ENCODE measurements at places on chromosomes 16 and 17.

GRCh38 chr17:81498953-81499600 lies 13.5 kb downstream of the ACTG1 start:
- DNase-seq, result no peak

- peak; percentile 96 for DNase-seq
These were observed at the start of the genes PRMT7 and SLC7A6OS for GRCh38 chr16:68310774-68311511. Gene PRMT7, plus strand, starts transcription at chr16:68311019. Its CDS starts 4,961 bp downstream, at chr16:68315980. Gene SLC7A6OS, minus strand, starts transcription at chr16:68310946. Its CDS starts 20 bp downstream, at chr16:68310926.

- no peak for DNase-seq
These were observed 30.6 kb downstream of the OSBPL7 start for GRCh38 chr17:47791025-47791424.

GRCh38 chr17:16478649-16479048 lies 13.3 kb downstream of the LRRC75A start:
- no peak for DNase-seq

DNA sequence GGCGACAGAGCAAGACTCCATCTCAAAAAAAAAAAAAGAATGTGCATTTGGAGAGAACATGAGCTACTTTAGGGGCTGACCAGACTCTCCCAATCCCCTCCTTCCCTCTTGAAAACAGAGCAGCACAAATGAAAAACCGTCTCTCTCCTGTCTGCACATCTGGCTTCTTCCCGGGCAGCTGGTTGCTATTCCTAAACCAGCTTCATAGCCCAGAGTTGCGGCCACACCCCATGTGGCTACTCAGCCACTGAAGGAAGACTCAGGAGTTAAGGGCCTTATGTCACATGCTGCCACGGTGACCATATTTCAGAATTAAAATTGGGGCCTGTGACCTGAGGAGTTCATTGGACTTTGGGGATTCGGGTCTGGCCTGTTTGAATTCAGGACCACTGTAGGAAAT lies 48.3 kb downstream of the KATNIP start:
- DNase-seq, result no peak

GRCh38 chr17:74604761-74605160 lies 12.7 kb upstream of the CD300LD start:
- DNase-seq, result no peak

DNA sequence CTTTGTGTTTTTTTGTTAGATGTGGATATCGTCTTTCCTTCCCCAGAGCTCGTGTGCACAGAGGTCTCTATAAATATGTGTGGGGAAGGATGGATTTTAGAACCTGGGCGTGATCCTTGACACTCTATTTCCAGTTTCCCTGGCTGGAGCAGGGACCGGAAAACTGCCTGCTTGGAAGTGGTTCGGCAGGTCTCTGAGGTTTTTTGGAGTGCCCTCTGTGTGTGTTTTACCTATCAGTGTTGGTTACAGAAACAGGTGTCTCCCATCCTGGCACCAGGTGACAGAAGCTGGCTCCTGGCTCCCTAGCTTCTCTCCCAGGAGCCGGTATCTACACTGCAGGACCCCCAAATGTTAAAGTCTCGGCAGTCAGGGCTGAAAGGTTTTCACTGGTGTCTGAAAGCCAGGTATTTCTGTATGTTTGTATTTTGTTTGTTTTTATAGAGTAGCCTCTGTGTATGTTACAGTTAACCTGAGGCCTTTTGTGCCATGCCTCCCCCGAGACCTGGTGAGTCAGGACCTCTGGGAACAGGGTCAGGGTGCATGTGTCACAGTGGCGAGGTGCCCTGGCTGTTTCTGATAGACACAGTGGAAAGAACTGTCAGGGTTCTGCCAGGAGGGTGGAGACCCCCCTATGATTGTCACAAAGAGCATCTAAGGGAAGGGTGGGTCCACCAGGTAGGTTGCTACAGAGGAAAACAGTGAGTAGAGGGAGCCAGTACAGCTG lies 31.3 kb downstream of the ZC3H18 start:
- no peak for DNase-seq

GRCh38 chr17:16301963-16302855 lies 51.1 kb downstream of the CENPV start:
- DNase-seq, result no peak

DNA sequence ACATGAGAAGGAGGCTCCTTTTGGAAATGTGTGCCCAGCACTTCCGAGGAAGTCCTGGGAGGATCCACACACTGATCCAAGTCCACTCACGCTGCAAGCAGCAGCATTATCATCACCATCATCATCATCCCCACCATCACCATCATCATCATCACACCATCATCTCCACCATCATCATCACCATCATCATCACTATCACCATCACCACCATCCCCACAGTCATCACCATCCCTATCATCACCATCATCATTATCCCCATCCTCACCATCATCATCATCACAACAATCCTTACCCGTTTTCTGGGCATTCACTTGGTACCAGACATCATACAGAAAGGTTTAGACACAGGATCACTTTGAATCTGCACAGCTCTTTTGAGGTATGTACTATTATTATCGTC lies 47.8 kb upstream of the ACSF3 start:
- no peak for DNase-seq

DNA sequence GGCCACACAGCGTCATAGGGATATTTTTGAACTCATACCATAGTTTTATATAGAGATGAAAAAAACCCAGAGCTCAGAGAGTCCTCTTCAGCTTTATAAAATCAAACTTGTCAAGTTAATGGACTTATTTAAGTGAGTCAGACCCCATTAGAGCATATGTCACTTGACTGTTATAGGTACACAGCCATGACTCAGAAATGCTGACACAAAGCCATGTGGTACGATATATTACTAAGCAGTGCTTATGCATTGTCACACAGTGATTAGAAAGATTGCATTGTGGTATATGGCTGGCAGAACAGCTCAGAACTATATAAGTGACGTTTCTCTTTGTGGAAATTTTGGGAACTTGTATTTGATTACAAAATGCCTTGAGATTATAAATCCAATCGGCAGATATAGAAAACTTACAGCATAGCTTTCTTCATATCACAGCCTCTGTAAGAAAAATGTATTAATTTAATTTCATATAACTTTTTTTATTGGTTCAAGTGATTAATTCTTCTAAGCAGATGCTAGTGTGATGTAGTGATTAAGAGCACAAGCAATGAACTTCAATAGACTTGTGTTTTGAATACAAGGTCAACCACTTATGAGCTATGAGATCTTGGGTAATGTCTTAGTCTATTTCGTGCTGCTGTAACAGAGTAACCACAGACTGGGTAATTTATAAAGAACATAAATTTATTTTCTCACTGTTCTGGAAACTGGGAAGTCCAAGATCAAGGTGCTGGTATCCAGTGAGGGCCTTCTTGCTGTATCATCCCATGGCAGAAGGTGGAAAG lies 25.8 kb upstream of the GINS3 start:
- DNase-seq, result no peak

DNA sequence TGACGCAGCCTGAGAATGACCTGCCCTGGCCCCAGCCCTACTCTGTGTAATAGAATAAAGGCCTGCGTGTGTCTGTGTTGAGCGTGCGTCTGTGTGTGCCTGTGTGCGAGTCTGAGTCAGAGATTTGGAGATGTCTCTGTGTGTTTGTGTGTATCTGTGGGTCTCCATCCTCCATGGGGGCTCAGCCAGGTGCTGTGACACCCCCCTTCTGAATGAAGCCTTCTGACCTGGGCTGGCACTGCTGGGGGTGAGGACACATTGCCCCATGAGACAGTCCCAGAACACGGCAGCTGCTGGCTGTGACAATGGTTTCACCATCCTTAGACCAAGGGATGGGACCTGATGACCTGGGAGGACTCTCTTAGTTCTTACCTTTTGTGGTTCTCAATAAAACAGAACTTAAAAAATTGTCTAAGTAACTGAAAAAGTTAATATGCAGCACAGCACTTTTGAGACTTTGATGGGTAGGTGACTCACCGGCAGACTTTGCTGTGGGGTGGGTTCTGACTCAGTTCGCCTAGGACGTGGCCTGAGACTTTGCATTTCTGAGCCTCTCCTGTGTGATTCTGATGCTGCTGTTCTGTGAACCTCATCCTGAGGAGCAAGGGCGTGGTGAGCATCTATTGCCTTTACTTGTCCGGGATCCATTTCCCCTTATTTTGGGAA lies 5.7 kb downstream of the LAT start:
- no peak for DNase-seq

DNA sequence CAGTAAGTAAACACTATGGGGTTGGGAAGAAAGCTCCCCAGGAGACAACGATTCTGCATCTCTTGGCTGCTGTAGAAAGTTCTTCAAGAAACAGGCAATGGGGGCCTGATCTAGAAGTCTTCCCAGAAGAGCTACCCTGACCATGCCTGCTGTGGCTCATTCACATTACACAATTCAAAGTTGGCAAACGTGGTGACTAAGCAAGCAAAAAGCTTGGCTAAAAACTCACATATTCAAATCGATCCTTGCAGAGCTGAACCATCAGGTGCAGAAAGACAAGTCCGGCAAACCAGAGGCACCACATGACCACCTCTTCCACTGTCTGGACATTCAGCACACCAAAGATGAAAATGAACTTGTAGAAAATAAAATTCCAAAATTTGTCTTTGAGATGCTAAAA lies 16.1 kb downstream of the AMFR start:
- DNase-seq, result no peak

DNA sequence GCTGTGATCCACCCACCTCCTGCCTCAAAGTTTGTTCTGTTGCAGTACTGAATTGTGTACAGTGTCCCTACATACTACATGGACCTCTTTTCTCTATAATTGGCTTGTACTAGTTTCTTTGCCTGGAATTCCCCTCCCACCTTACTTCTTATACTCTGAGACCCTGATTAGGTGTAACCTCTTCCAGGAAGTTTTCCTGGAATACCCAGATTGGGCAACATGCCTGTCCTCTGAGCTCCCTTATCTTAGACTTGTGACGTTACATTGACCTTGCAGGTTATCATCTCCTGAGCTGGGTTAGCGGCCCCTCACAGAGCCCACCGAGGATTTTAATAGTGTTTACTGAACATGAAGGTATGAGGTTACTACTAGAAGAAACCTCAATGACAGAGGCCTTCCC lies 237.0 kb downstream of the ZNF423 start:
- DNase-seq, result no peak

DNA sequence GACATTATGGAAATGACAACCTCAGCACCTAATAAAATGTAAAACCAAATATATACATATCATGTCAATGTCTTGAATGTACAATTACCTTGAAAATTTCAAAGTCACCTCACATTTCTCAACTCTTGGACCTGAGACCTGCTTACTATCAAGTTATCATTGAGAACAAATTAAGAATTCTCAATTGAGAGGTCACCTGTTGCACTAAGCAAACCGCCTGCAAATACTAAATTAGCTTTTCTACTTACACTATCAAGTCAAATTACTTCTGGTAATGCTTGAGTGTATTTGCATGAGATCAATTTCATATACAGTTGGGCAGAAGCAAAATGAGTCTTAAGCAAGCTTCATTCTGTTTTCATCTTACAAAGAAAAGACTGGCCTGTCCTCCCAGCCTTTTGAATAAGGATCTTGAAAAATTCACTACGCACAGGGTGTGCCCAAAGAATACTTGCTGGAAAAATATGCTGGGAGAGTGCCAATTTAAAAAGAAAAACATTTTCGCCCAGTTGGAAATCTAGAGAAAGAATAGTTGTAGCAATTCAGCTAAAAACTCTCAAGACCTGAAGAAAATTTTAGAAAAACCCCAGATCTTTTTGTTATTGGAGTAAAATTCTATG lies 35.7 kb downstream of the KANSL1 start:
- peak; percentile 14 for DNase-seq

GRCh38 chr17:31587462-31587861 lies 196.0 kb downstream of the RAB11FIP4 start:
- no peak for DNase-seq

GRCh38 chr17:56723421-56723820 lies 110.3 kb downstream of the C17orf67 start:
- DNase-seq, result no peak

GRCh38 chr17:8709006-8709405 lies 35.6 kb downstream of the CCDC42 start:
- no peak for DNase-seq

DNA sequence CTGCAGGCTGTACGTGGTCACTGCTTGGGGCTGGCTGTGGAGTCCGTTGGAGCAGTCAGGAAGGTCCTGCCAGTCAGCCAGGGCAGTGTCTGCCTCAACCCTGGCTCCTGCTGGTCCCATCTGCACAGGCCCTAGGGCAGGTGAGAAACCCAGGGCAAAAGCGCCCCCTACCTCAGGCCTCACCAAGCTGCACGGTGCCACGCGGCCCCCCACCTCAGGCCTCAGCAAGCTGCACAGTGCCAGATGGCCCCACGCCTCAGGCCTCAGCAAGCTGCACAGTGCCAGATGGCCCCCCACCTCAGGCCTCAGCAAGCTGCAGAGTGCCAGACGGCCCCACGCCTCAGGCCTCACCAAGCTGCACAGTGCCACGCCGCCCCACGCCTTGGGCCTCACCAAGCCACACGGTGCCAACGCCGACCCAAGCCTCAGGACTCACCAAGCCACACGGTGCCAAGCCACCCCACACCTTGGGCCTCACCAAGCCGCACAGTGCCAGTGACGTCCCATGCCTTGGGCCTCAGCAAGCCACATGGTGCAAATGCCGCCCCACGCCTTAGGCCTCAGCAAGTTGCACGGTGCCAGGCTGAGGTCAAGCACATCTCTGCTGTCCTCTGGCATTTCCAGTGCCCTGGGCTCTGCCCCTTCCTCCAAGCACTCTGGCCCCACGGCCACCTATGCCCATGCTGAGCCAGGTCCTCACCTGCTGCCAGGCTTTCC lies 5.5 kb downstream of the TMEM204 start:
- peak; percentile 26 for DNase-seq

DNA sequence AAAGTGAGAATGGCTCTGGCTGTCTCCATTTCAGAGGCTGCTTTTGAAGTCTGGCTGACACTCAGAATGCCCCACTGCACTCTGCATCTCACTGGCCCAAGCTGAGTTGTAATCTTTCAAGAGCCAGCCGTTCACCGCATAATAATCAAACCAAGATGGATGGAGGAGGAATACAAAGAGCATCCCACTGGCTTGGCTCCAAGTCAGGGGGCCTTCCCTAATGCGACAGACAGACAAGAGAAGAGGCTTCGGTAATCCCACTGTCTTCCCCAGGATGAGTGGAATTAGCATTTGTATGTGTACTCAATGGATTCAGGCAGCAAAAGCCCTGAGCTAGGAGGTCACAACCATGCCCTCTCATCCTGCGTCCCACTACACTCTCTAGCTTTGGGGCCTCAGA lies 68.0 kb downstream of the CBLN1 start:
- no peak for DNase-seq

Data from retina (tissue), 1 donor.